ENCODE measurements at places on chromosomes 12 and 14. TPM values are rescaled to one million over a fixed set of nuclear protein-coding genes. Genes with fewer than 3 reads are reported as not detected.

DNA sequence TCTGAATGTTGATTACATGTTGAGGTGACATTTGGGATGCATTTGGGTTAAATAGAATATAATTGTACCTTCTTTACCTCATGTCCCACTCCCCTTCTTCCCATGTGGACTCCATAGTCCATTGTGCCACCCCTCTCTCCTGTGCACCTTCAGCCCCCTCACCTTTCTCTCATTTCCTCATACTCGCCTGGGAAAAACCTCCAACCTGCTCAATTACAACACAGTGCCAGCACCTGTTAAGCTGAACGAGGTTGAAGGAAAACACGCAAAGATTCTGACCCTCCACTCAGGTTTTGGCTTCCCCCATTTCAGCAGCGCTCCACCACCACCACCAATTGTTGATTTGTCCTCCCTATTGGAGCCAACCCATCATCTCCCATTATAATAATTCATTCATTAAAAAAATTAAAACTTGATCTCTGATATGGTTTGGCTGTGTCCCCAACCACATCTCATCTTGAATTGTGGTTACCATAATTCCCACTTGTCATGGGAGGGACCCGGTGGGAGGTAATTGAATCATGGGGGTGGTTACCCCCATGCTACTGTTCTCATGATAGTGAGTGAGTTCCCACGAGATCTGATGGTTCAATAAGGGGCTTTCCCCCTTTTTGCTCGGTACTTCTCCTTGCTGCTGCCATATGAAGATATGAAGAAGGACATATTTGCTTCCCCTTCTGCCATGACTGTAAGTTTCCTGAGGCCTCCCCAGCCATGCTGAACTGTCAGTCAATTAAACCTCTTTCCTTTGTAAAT lies 33.7 kb upstream of the PPP2R5C start:
- no peak for DNase-seq

- DNase-seq, result no peak
These were observed 54.1 kb downstream of the EP400 start for GRCh38 chr12:132003846-132004245.

DNA sequence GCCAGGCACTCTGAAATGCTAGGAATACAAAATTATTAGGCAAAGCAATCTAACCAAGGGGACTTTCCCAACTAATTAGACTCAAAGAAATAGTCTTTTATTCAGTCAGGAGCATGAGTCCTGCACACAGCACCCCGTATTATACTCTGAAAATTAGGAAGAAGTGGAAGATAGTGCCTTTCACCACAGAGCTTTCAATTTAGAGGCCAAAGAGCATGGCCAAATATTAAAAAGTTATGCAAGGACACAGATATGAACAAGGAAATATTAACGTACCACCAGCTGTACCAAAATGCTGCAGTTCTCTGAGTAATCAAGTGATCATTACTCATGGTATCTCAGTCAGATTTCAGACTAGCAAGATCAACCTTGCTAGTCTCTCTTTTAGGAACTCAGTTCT lies 22.6 kb upstream of the MDM2 start:
- no peak for DNase-seq

ACRBP gene
- total RNA-seq, result 1.1 TPM

E2F7 gene
- 0.53 TPM for total RNA-seq

- DNase-seq, result no peak
These were observed 10.6 kb upstream of the NCOR2 start for GRCh38 chr12:124577986-124578385.

DNA sequence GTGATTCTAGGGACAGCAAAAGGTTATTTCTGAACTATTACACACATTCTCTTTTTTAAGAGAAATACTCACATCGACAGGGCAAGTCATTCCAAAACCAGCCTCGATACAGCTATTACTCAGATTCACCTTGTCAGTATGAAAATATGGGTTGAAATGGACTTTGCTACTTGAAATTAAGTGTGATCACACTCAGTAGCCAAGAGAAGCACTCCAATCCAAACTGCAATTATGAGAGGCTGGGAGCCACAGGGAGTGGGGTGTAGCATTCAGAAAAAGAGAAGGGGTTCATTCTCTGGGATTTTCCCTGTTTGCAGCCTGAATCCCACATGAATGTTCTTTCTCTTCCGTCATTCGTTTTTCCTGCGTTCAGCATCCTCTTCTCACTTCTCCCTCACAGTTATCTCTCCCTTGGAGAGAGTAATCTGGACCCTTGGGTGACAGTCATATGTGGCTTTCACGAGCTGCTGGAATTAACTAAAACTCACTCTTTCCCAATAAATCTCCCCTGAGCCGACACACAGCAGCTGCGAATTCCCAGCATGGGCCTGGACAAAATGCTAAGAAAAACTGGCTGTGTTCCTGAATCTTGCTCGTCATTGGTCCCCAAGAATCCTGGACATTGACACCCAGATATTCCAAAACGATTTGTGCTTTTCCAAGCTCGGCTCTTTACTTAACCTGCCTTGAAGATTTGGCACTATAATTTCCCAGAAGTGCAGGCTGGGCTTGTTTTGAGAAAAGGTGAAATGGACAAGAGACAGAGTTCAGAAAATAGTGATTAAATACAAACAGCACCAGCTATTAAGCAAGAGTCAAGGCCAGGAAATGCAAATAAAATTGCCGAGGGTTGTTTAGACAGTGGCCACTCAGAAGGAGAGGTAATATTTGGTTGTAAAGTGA lies 199.5 kb upstream of the PLEKHG7 start:
- peak; percentile 55 for DNase-seq

CDKL1 gene
- 4.4 TPM for total RNA-seq

MGP gene
- 1,110 TPM for total RNA-seq

DNA sequence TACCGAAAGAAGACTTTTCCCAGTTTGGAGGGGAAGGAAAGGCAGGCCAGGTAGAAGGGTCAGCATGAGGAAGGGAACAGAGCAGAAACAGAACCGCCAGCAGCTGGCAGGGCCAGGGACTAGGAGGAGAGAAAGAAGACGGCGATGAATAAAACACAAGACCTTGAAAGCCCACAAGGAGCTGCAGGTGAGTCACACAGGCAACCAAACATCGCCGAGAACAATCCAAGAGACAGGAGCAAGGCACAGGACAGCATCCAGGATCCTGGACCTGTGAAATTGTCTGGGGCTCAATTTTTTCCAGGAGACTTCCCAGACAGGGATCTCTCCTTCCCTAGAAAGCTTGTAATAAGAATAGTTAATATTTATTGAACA lies 47.3 kb downstream of the NUAK1 start:
- no peak for DNase-seq

DNA sequence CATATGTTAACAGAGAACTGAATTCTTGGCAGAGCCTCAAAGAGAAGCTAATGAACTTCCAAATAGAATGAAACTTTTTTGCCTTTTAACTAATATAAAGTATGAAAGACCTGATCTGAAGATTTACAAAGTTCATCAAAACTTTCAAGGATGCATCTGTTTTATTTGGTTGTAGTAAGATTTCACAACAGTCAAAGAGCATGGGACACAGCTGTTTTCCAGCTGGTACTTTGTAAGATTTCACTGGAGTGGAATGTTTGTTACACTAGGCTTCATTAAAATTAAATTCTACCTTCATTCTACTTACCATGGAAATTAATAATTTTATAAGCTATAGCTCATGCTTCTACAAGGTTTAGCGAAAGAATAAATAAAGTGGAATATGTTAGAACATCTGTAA lies 351.2 kb downstream of the SLC6A15 start:
- no peak for DNase-seq

GRCh38 chr14:91380123-91380522 lies 37.5 kb downstream of the CCDC88C start:
- no peak for DNase-seq

- DNase-seq, result no peak
These were observed 73.5 kb downstream of the TTC7B start for GRCh38 chr14:90742729-90743128.

GRCh38 chr14:35725930-35726329 lies 83.2 kb downstream of the RALGAPA1 start:
- DNase-seq, result no peak

DNA sequence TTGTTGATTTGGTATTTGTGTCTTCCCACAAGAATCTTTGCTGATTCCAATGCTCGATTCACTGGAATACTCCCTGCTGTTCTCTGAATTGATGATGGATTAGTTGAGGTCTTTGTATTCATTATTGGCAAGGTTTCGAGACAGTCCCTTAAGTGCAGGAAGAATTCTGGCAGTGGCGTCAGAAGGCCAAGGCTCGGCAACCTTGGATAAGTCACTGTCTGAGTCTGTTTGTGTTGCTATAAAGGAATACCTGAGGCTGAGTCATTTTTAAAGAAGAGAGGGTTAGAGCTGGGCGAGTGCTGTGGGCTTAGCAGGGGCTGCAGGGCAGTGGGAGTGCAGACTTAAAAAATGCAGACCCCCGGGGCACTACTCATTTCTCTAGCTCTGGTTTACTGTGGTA lies 56.9 kb downstream of the CHST11 start:
- no peak for DNase-seq

PMCH gene
- total RNA-seq, result not detected

SSPN gene
- 74.5 TPM for total RNA-seq

GRCh38 chr12:132156573-132157325 lies 12.5 kb downstream of the NOC4L start:
- DNase-seq, result no peak

SPATS2 gene
- total RNA-seq, result 9.0 TPM

DNA sequence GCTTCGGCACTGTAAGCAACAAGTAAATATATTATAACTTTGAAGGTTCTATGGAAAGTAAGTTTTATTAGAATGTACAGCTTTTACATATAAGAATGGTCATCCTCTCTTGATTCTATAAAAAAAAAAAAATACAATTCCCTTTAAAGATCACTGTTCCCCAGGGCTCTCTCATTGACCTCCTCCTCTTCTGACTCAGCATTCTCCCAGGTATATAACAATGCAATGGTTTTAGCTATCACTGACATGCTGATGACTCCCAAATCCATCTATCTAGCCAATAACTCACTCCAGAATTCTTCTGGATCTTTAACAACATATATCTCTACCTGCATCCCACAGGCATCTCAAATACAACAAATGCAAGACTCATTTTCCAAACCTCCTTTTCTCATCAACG lies 62.7 kb downstream of the EEA1 start:
- DNase-seq, result no peak

FGF6 gene
- not detected for total RNA-seq

All from right cardiac atrium (tissue), 5 donors.